ENCODE measurements at places on chromosomes 16 and 17.
A peak's percentile ranks its signal among the peaks of the same experiment; 100 is the strongest.

DNA sequence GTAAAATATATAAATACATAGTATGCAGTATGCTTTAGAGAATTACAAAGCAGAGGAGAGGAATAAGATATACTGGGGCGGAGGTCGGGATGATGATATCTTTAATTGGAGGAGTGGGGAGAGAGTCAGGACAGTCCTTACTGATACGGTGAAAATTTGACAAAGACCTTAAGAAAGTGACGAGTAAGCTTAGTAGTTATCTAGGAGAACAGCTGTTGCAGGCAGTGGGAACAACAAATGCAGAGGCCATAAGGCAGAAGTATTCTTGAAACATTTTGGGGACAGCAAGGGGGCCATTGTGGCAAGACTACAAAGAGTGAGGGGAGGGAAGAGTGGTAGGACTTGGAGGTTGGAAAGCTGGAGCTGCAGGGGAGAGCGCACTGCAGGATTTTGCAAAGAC is 22.3 kb upstream of the CDC6 start:
- no peak for DNase-seq

DNA sequence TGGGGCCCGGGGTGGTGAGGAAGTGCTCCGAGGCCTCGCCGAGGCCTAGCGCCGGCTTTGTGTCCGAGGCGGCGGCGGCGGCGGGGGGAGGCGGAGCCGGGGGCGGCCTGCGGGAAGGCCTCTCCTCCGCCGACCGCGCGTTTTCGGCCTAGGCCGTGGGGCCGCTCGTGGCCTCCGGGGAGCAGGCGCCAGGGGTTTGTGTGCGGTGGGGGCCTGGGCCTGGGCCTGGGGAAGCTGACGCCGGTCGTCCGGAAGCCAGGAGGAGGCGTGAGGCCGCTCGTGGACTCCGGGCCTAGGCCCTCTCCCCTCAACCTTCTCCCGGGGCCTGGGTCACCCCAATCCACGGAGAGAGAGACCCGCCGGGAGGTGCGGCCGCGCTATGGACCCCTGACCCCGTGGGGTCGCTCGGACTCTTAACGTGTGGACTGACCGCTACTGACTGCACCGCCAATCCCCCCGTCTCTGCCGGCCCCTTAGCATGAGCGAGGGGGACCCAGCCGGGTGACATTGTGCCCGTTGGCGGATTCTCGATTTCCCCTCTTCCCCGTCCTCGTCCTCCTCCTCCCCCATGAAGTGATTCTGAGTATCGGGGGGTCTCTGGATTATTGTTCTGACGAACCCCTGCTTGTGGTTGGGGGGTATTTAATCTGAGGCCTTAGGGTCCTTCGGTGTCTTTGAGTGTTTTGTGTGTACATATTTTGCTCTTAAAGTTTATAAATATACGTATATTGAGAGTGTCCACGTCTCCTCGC is 660 bp downstream of the RBBP6 start:
- no peak for DNase-seq

GRCh38 chr16:57665541-57665940 is 2.6 kb upstream of the ADGRG3 start:
- no peak for DNase-seq

DNA sequence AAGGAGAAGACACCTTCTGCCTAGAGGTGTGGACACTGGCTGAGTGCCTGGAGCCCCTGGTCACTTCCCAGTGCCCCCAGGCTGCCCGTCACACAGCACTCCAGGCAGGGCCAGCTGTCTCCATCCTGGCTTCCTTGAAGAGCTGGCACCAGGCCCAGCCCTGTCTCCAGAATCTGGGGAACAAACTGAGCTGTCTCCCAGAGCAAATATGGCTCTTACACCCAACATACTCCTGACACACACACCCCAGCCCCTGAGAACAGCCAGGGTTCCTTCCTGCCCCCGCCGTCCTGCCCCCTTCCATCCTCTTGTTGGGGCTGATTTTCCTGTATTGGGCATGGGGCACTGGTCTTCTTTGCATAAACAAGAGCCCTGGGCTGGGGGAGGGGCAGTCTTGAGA is 9.1 kb downstream of the NHERF1 start:
- DNase-seq: no peak

- DNase-seq: no peak
Measured at GRCh38 chr16:25832291-25832690, 140.5 kb downstream of the HS3ST4 start.

- DNase-seq: no peak
Measured at GRCh38 chr16:51150888-51151320, at the start of gene SALL1. Gene SALL1, minus strand, starts transcription at chr16:51151270. Its CDS starts 29 bp downstream, at chr16:51151241.

GRCh38 chr17:80755650-80756405 is 211.2 kb downstream of the RPTOR start:
- DNase-seq: no peak

- DNase-seq: no peak
Measured at GRCh38 chr16:7303052-7303610, 29.5 kb upstream of the RBFOX1 start.

DNA sequence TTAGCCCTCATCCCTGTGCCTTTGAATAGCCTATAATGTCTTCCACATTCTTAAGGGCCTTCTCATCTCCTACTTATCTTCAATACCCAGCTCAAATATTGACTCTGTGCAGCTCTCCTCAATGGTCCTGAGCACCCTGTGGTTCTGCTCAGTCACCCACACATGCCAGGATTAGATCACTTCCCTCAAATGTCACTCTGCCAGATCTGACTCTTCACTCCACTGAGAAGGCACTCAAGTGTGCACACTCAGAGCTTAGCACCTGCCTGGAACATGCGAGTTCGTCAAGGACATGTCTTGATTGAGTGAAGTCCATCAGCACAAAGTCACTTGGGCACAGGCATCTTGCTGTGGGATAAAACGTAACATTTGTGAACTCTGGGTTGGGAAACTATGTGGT is 404.8 kb downstream of the CDH13 start:
- DNase-seq: no peak

DNA sequence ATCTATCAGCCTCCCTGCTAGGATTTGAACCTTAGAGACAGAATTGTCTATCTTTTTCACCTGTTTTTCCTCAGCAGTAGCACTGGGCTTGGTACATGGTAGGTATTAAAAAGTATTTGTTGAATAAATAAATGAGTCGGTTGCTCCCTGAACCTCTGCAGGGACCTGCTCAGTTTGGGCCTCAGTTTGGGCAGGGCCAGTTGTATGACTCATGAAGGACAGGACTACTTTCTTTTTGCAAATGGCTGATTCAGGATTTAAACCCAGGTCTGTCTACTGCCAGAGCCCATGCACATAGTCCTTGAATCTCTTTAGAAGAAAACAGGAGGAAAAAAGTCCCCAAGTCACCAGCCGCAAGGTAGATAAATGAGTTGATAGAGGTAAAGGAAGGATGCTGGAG is 3.1 kb downstream of the MMP2 start:
- no peak for DNase-seq

- peak; percentile 41 for DNase-seq
Measured at GRCh38 chr17:44911133-44912001, 3.9 kb downstream of the GFAP start.

- DNase-seq: no peak
Measured at GRCh38 chr16:55393991-55394390, 70.0 kb downstream of the IRX6 start.

DNA sequence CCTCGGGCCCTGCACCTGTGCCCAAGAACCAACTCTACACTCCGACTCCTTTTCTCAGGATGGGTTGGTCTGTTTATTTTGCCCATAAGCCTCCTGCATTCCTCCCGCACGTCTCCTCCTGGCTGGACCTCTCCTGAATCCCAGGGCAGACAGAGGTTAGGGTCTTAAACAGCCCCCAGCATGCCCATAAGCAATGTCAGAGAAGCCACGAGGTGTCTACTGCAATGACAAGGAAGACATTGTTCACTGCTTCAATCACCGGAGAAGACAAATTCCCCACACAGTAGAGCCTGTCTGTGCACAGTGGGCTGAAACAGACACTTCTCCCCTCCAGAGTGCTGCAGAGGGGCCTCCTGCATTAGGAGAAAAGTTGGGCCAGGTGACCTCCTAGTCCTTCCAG is 230.6 kb upstream of the RPL38 start:
- DNase-seq: no peak

- no peak for DNase-seq
Measured at GRCh38 chr16:87658564-87659225, 56.4 kb downstream of the JPH3 start.

DNA sequence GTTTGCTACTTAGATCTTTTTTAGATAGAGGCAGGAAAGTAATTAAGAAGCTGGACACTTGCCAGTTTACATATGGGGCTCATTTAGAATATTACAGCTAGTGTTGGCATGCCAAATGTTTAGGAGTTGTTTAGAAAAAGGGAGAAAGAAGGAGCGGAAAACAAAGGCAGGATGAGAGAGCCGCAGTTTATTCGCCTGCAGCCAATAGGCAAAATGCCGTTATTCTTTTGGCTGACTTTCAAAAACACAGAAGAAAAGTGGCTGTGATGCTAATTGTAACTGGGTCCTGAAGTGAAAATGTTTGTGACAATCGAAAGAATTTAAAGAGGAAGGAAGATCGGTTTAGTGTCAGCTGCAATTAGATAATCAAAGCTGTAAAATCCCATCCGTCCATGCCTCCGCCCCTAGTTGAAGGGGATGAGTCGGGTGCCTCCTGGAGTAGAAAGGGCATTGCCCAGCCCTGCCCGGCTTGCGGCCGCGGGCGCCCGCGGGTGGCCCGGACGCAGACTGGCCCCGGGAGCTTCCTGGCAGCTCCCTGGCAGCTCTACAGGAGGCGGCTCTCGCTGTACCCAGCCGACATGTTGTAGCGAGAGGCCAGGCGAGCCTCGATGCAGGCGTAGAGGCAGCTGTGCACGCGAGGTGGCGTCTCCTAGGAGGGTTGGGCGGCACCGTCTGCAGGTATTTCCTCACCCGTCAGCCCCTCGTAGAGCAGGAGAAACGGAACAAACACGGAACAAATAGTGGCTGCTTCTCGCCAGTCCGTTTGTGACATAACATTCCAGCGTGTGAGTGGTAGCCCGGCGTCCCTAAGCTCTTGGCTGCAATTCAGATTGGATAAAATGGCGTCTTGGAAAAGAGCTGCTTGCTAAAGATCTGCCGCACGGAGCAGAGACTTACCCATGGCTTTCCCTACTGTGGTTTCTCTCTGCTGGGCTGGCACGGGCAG is 82.2 kb downstream of the TNRC6C start:
- no peak for DNase-seq

GRCh38 chr16:12239226-12239625 is 262.7 kb downstream of the SNX29 start:
- no peak for DNase-seq

DNA sequence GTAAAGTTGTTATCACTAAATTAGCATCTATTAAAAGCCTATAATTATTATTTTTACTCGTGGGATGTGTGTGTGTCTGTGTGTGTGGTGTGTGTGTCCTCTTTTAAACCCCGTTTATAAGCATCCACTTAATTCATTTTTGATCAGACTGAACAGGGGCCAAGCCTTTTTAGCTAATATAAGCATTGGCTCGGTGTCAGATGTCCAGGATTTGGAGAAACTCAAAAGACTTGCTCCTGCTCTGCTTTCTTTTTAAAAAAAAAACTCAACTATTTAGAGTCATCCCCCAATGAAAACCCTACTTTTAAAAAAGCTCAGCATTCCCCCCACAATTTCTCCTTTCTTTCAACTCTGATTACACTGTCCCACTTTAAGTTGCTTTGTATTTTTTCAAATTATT is 459.3 kb upstream of the MAF start:
- no peak for DNase-seq

DNA sequence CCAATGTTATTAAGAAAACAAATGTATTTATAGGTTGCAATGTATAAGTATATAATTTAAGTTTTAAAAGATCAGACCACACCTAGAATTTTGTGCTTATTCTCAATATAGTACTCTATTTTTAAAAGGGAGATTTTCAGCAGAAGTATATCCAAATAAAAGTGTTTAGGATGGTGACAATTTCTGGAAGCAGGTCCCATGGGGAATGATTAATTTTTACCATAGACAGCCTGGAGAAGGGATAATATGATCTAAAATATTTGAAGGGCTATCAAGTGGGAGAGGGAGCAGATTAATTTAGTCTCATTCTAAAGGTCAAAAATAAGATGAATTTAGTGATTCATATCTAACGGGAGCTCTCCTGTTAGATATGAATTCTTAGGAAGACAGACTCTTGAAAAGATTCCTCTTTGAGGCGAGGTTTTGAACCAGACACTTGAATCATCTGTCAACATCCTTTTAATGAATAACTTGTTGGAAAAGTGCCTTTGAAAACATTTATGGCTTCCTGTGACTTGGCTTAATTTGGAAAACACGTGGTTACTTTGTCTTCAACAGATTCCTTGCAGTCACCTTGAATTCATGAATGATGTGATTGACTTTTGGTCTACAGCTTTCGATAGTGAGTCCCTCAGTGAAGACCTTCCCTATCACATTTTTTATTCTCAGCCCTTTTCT is 29.3 kb upstream of the SMIM36 start:
- no peak for DNase-seq

- DNase-seq: no peak
Measured at GRCh38 chr16:85563515-85564276, 49.4 kb upstream of the GSE1 start.

DNA sequence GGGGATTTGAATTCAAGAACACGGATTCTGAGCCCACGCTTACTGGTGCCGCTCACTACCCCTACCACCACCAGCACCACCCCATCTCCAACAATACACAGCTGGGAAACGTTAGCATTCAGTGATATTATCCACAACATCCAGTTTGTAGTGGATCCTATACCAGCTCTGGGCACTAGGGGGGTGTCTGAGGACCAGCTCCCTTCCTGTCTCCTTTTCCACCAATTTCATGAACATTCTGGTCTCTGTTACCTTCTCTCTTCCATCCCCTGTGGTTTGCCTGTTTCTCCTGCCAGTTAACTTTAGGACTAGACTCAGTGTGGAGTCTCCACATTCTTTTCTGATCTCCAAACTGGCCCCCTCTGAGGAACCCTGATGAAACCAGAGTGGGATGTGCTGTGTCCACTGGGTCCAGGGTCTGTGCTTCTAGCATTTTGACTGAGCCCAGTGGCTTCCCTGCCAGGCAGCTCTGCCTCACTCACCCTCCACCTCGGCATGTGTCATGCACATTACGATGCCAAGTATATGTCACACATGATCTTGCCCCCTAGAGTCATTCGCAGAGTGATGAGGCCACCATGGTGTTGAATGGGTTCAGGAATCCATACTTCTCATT is 187.0 kb upstream of the CDH13 start:
- no peak for DNase-seq

DNA sequence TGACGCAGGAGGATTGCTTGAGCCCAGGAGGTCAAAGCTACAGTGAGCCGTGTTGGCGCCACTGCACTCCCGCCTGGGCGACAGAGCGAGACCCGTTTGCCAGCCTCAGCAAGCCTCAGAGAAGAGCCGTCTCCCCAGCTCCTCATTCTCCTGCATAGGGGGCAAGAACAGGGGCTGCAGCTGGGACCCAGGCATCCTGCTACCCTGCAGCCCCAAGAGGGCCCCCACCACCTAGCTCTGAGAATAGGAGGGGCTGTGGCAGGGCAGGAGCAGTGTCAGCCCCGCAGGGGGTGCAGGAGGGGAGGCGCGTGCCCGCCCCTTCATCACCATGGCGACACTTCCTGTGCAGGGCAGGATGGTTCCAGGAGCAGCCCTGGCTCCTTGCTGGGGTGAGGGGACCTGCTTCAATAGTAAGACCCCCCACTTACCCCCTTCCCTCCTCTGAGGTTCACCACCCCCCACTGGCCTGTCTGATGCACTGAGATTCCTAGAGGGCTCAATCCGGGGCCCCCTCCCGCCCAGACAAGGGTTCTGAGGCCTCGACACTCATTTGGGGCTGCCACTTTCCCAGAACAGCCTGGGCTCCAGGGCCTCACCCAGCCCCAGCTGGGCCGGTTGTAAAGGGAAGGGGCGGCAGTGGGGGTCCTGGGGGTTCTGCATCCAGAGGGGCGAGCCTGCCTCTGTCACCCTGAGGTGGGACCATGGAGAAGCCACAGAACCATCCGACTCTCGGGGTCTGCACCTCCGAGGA is 20.2 kb downstream of the VASN start:
- DNase-seq: no peak

GRCh38 chr17:7932949-7933348 is 943 bp downstream of the CNTROB start:
- DNase-seq: no peak

All from CD8-positive, alpha-beta memory T cell (primary cell).